ENCODE measurements at places on chromosomes 5 and 9. TPM values are rescaled to one million over a fixed set of nuclear protein-coding genes. Genes with fewer than 3 reads are reported as not detected.

FREM1 gene
- total RNA-seq: 1.5 TPM

ADGRD2 gene
- not detected for total RNA-seq

WDR38 gene
- total RNA-seq: not detected

SLC6A3 gene
- total RNA-seq: not detected

LAMC3 gene
- 0.39 TPM for total RNA-seq

SH3PXD2B gene
- total RNA-seq: 33.2 TPM

C9orf152 gene
- not detected for total RNA-seq

TMEM8B gene
- 4.0 TPM for total RNA-seq

KCNV2 gene
- not detected for total RNA-seq

TPPP gene
- total RNA-seq: not detected

KYAT1 gene
- total RNA-seq: 3.6 TPM

TRIM36 gene
- total RNA-seq: 0.98 TPM

PAX5 gene
- total RNA-seq: not detected

PCDHA12 gene
- 0.11 TPM for total RNA-seq

C7 gene
- total RNA-seq: not detected

UIMC1 gene
- total RNA-seq: 29.8 TPM

AP3B1 gene
- total RNA-seq: 69.6 TPM

TAS2R1 gene
- total RNA-seq: 0.76 TPM

DDX46 gene
- 19.2 TPM for total RNA-seq

RFESD gene
- 2.5 TPM for total RNA-seq

SLC34A3 gene
- 0.11 TPM for total RNA-seq

S100Z gene
- not detected for total RNA-seq

PAEP gene
- not detected for total RNA-seq

ESM1 gene
- total RNA-seq: not detected

C6 gene
- under 0.01 TPM for total RNA-seq

OR1K1 gene
- not detected for total RNA-seq

SLC22A5 gene
- 62.8 TPM for total RNA-seq

FBXL7 gene
- 7.9 TPM for total RNA-seq

SMIM33 gene
- total RNA-seq: not detected

SYNPO gene
- total RNA-seq: not detected

OBP2B gene
- total RNA-seq: not detected

CBY3 gene
- total RNA-seq: not detected

CER1 gene
- total RNA-seq: not detected

SAXO1 gene
- 0.11 TPM for total RNA-seq

SOHLH1 gene
- total RNA-seq: not detected

MPDZ gene
- total RNA-seq: 32.0 TPM

EIF4E1B gene
- total RNA-seq: not detected

RBM27 gene
- total RNA-seq: 21.1 TPM

All from placental epithelial cell (primary cell).